ENCODE measurements at places on chromosomes 6 and 20. TPM values are rescaled to one million over a fixed set of nuclear protein-coding genes. Genes with fewer than 3 reads are reported as not detected.
A peak's percentile ranks its signal among the peaks of the same experiment; 100 is the strongest.

- DNase-seq, result peak; percentile 56
These were observed 12.8 kb upstream of the MANBAL start for GRCh38 chr20:37276494-37277252.

- DNase-seq, result no peak
These were observed 38.8 kb downstream of the WASF1 start for GRCh38 chr6:110140650-110141049.

- no peak for DNase-seq
These were observed 111.3 kb downstream of the TMEM170B start for GRCh38 chr6:11648889-11649288.

- no peak for DNase-seq
These were observed 380.8 kb upstream of the IMPG1 start for GRCh38 chr6:76453270-76453669.

DNA sequence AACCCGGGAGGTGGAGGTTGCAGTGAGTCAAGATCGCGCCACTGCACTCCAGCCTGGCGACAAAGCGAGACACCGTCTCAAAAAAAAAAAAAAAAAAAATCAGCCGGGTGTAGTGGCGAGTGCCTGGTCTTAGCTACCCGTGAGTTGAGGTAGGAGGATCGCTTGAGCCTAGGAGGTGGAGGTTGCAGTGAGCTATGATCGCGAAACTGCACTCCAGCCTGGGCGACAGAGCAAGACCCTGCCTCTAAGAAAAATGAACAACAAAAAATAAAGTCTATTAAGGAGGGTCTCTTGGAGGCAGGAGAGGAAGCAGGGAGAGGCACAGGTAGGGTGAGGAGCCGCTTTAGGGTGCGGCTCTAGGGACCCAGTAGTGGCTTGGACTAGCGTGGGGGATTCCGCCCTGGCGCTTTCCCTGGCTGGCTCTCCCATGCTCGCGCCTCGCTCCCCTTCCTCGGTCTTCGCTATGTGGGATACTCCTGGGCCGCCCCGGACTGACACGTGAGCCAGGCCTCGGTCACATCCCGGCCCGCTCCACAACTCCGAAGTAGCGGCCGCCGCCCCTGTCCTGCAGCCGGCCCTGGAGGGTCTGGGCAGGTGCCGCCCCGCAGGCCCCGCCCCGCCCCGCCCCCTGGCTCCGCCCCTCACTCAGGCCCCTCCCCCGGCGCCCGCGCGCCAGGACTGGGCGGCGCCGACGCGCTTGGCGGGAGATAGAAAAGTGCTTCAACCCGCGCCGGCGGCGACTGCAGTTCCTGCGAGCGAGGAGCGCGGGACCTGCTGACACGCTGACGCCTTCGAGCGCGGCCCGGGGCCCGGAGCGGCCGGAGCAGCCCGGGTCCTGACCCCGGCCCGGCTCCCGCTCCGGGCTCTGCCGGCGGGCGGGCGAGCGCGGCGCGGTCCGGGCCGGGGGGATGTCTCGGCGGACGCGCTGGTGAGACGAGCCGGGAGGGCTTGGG, at the start of gene MYBL2:
Gene MYBL2, plus strand, starts transcription at position 739 of the 953 bp plus-strand sequence. Its CDS starts 170 bp downstream, at position 909.
- peak; percentile 47 for DNase-seq

DNA sequence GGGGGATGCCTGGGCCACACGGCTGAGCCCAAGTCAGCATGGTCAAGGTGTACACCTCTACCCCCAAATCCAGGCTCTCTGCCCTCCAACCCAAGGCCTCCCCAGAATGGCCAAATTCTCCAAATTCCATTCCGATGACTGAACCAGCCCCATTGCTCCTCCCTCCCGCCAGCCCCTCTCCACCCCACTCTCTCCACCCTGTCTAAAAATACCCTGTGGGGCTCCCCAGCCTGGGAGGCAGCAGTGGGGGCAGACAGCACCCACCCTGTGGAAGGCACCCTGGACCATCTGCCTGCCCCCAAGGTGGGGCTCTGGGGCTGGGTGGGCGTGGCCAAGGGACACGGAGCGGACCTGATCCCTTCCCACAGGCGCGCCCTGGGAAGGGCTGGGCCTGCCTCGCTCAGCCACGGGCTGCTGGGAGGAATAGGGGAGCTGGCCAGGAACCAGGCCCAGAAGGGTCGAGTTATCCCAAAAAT, 11.4 kb downstream of the TEAD3 start:
- no peak for DNase-seq

DNA sequence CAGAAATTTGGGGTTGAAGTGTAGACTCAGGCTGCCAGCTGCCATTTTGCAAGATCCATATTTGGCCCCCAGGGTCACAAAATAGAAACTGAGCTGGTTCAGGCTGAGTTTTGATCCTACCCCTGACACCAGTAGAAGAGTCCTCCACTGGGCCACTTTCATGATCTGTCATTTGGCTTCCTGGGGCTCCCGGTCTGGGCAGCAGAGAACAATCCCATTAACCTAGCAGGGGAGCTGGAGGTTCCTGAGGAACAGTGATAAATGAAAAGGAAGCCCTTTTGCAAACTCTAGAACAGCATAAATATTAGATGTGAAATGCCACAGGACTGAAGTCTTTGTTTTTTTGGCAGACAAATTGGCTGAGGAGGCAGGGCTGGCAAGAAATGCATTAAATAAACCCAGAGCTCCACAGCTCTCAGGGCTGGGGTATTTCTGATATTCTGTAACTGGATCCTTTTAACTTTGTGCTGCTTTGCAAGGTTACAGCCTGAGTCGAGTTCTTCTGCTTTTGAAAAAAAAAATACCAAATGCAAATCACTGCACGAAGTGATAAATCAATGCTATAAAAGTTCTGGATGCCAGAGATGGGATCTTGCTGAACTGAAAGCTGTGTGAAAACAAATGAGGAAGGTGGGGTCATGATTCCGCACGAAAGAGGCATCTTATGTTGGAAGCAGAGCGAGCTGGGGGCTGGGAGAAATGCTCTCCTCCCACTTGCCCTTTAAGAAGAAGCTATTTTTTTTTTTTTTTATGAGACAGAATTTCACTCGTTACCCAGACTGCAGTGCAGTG, 64.4 kb downstream of the SULF2 start:
- DNase-seq, result no peak

- DNase-seq, result no peak
These were observed 202.2 kb upstream of the CDYL start for GRCh38 chr6:4574007-4574406.

GRCh38 chr20:42792052-42792451, 397.7 kb downstream of the PTPRT start:
- no peak for DNase-seq

- no peak for DNase-seq
These were observed 177.6 kb downstream of the SASH1 start for GRCh38 chr6:148520109-148520841.

GRCh38 chr20:61744691-61745396, 320.8 kb downstream of the TAF4 start:
- no peak for DNase-seq

- DNase-seq, result no peak
These were observed 64.3 kb downstream of the CDH22 start for GRCh38 chr20:46243707-46244628.

DNA sequence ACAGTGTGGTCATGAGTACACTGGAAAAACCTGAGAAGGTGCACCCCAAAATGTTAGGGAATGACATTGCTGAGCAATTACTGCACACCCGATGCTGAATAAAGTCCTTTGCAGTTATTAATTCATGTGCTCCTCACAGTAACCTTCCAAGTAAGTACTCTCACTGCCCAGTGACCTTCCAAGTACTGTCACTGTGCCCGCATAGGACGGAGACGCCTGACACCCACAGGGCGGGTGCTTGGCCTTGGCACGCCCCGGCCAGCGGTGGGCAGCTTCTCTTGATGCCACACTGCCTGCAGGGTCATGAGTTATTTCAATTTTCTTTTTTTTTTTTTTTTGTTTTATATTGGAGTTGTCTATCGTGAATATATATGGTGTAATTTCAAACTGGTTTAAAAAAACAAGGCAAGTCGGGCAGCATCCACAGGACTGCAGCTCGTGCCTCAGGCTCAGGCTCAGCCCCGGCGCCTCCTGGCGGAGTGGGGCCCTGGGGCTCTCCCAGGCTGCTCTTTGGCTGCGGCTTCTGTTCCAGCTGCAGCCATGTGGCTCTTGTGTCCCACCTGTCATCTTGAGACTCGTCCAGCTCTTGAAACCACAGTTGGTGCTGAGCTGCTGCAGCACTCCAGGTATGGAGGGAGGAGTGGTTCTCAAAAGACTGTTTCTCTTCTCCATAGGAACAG, 27.0 kb downstream of the PNLDC1 start:
- DNase-seq, result no peak

GRCh38 chr6:112032728-112033127, 21.2 kb upstream of the CCN6 start:
- no peak for DNase-seq

- no peak for DNase-seq
These were observed 9.2 kb downstream of the USP49 start for GRCh38 chr6:41885930-41886329.

GRCh38 chr6:75818098-75818855, 69.2 kb downstream of the MYO6 start:
- no peak for DNase-seq

- DNase-seq, result no peak
These were observed 100.2 kb upstream of the ARMC2 start for GRCh38 chr6:108748055-108748454.

Gene NMBR
- polyA plus RNA-seq, result 0.29 TPM

Gene KCNK16
- not detected for polyA plus RNA-seq

Gene SPEF1
- 2.5 TPM for polyA plus RNA-seq

Gene MAFB
- 135 TPM for polyA plus RNA-seq

Gene CEBPB
- 14.3 TPM for polyA plus RNA-seq

Gene AGER
- polyA plus RNA-seq, result 15.5 TPM

Gene BTN1A1
- polyA plus RNA-seq, result 0.29 TPM

Gene ZNF512B
- 25.9 TPM for polyA plus RNA-seq

Gene FAM110A
- 5.0 TPM for polyA plus RNA-seq

Gene RPS6KA2
- 34.5 TPM for polyA plus RNA-seq
